Activated T-helper 1 cell treated with anti-CD3 and anti-CD28 coated beads, Interleukin-12 subunit alpha, Interleukin-12 subunit beta, Interleukin-2, Interleukin-4 antibody, amounts not matched to agents 30 ng/mL and 10 ng/mL and 1 ng/mL, durations not matched to agents 14 hours and 24 hours and 36 hours (primary cell): ENCODE measurements at places on chromosomes 3 and 15. TPM values are rescaled to one million over a fixed set of nuclear protein-coding genes. Genes with fewer than 3 reads are reported as not detected.

PLA2G4F gene
- total RNA-seq, result not detected in 2 replicates

MYRIP gene
- total RNA-seq, result not detected in 2 replicates

GRM7 gene
- not detected in 2 replicates for total RNA-seq

EXOSC7 gene
- 93.6 and 94.4 TPM in 2 replicates for total RNA-seq
